Activated CD8-positive, alpha-beta memory T cell treated with anti-CD3 and anti-CD28 coated beads for 4 hours (primary cell): ENCODE measurements at places on chromosomes 11 and 22.

DNA sequence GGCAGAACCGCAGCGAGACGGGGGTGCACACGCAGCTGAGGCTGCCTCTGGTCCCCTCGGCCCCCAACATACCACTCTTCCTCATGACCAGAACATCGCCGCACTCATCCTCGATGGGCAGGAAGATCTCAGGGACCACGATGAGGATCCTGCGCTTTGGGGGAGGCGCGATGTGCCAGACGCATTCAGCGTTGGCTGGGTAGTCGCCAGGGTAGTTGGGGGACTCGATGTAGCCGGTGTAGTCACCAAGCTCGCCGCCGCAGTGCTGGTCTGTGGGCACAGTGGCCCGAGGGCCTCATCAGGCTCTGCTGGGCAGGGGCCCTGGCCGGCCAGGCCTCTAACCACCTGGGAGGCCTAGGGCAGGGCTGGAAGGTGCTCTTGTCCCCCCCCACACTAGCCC is 23.0 kb upstream of the TTLL12 start:
- no peak for DNase-seq

GRCh38 chr11:123601136-123601535 is 53.3 kb downstream of the SCN3B start:
- no peak for DNase-seq

DNA sequence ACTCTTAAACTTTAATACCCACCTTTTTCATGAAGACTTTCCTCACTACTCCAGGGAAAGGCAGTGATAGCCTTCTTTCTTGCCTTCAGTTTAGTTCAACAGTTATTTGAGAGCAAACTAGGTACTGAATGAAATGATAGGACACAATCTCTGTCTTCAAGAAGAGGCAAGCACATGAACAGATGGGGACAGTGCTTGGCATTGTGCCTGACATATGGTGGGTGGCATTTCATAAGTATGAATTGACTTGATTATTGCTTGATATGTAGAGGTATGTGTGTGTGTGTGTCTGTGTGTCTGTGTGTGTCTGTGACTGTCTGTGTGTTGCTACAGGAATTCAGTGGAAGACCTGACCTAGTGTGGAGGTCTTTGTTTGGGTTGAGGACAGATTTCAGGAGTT is 504.1 kb downstream of the NELL1 start:
- DNase-seq: no peak

GRCh38 chr11:118175993-118176777 is at the start of gene SCN2B:
TSS of gene SCN2B (minus strand) at chr11:118176639. CDS start at chr11:118176431, 208 bp downstream.
- DNase-seq: no peak

GRCh38 chr11:44766112-44766971 is 39.6 kb downstream of the TSPAN18 start:
- DNase-seq: no peak

DNA sequence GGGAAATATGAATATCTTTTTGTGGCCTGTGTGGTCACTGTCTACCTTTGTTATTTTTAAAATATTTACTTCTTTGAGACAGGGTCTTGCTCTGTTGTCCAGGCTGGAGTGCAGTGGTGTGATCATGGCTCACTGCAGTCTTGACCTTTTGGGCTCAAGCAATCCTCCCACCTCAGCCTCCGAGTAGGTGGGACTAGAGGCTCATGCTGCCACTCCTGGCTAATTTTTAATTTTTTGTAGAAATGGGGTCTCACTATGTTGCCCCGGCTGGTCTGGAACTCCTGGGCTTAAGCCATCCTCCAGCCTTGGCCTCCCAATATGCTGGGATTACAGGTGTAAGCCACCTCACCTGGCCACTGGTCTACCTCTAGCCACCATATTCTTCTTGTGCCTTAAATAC is 3.5 kb upstream of the EIF3D start:
- no peak for DNase-seq

DNA sequence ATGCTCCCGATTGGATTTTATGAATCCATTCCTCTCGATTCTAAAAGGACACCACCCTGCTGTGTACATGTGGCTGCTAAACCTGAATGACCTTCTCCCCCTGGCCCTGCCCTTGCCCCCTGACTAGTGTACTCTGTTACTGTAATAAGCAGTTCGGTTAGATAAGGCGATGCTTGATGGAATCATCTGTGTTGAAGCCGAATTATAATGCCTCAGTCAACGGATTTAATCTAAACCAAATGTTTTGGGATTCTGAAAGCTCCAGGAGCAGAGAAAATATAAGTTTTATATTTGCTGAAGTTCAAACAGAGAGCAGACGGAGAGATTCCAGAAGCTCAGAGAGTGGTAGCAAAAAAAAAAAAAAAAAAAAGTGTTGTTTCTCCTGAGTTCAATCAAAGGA is 275.4 kb upstream of the MPPED2 start:
- no peak for DNase-seq

GRCh38 chr11:20013346-20014066 is 146.8 kb downstream of the DBX1 start:
- no peak for DNase-seq

GRCh38 chr11:80349997-80350396 is 909.2 kb upstream of the TENM4 start:
- DNase-seq: no peak

DNA sequence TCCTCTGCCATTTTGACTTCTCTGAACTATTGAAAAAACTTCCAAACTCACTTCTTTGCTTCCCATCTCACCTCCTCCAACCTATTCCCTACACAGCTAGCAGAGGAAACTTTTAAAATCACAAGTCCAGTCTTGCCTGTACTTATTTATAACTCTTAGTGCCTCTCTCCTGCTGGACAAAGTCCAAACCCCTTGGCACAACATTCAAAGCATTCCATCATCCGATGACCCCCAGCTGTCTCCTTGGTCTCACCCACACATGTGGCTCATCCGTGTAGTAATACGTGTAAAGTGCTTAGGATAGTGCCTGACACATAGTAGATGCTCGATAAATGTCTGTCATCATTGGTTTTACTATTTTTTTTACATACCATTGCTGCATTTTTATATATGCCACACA is 101.4 kb downstream of the PARVA start:
- no peak for DNase-seq

GRCh38 chr11:62190011-62190410 is at the start of gene SCGB1D1:
TSS of gene SCGB1D1 (plus strand) at chr11:62190216. CDS start at chr11:62190285, 69 bp downstream.
- DNase-seq: no peak

- no peak for DNase-seq
Observed at GRCh38 chr11:116910847-116911246, 73.4 kb upstream of the APOA1 start.

DNA sequence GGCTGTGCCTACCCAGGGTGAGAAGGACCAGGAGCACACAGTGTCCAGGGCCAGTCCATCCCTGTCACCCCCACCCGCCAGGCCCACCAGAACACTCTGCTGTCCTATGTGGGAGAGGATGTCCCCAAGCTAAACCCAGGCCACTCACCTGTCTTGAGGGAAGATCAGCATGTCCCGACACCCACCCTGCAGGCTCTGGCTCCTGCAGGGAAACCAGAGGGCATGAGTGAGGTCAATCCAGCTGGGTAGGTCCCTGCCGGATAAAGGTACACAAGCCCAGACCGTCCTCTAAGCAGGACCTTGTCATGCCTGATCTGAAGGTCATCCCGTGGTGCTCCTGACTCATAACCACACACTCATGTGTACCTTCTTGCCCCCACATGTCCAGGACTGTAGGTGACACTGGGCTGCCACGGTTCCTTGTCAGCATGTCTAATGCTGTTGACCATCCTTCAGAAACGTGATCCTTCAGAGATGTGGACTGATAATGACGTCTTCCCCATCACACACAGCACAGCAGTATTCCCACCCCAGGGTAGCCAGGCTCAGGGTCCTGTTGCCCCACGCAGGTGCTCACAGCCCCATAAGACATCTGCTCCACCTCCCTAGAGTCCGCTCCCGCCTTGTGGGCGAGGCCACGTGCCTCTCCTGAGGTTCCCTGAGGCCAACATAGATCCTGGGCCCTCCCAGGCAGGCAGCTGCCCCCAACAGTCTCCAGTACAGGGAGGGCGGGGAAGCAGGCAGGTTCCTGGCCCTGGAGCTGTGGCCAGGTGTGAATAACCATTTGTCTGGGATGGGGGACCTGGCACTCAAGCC is 6.1 kb downstream of the ARVCF start:
- DNase-seq: no peak

GRCh38 chr11:114802878-114803277 is 124.6 kb downstream of the NXPE2 start:
- no peak for DNase-seq

GRCh38 chr11:82105331-82105998 is 628.2 kb downstream of the FAM181B start:
- no peak for DNase-seq

GRCh38 chr11:103344886-103345285 is 235.7 kb downstream of the DYNC2H1 start:
- no peak for DNase-seq

- no peak for DNase-seq
Observed at GRCh38 chr11:29255401-29255800, 761.4 kb downstream of the KCNA4 start.

DNA sequence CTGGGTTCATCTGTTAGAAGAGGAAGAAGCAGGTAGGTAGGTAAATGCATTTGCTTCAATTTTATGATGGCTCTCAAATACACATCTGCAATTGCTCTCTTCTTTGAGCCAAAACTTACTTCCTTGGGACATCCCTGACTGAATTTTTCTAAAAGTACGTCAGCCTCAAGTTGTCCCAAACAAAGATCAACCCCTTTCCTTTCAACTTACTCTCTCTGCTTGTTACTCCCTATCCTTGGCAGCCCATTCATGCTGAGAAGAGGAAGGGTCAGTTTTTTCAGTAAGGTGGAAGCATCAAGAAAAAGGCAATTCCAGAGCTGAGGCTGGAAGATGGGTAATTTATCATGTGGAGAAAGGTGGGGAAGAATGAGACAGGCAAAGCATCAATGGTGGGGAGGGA is 111.2 kb downstream of the LRRC32 start:
- DNase-seq: no peak

- no peak for DNase-seq
Observed at GRCh38 chr11:15710580-15711275, 596.0 kb downstream of the INSC start.

DNA sequence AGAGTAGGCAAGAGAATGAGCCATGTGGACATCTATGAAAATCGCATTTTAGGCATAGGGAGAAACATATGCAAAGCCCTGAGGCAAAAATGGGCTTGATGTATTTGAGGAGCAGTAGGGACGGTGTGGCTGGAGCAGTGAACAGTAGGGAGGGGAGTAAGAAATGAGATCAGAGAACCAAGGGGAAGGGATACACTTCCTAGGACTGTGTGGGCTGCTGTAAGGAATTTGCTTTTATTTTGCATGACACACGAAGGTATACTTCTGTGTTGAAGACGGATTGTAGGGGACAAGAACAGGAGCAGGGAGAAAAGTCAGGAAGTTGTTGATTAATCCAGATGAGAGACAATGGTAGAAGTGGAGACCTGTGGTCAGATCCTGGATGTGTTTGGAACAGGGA is 572.1 kb downstream of the JRKL start:
- no peak for DNase-seq

GRCh38 chr11:11016068-11016467 is 158.2 kb upstream of the ZBED5 start:
- no peak for DNase-seq

- DNase-seq: no peak
Observed at GRCh38 chr22:23181721-23182308, 1.5 kb downstream of the BCR start.

GRCh38 chr22:33952776-33953175 is 32.5 kb upstream of the LARGE1 start:
- DNase-seq: no peak

DNA sequence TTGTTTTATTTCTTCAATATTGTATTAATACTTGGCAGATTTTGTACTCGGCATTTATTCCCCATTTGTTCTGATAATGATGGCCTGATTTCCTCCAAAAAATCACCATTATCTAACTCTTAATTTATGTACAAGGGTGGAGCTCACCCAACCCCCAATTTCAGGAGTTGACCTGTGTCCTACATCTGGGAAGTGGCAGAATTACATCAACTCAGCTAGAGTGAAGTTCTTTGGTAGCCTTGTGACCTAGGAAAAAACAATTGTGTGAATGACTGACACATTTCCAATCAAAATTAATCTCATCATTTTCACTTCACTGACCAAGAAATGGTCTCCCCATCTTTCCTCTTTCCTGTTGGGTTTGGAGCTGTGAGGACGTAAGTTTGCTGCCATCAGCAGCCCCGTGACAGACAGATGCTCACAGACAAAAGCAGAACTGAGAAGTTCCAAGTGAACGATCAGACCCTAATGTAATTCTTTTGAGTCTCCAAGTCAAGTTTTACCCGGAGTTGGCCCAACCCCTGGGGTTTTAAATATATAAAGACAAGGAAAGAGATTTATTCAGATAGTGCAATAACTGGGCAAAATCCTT is 16.6 kb upstream of the MS4A6E start:
- DNase-seq: no peak

DNA sequence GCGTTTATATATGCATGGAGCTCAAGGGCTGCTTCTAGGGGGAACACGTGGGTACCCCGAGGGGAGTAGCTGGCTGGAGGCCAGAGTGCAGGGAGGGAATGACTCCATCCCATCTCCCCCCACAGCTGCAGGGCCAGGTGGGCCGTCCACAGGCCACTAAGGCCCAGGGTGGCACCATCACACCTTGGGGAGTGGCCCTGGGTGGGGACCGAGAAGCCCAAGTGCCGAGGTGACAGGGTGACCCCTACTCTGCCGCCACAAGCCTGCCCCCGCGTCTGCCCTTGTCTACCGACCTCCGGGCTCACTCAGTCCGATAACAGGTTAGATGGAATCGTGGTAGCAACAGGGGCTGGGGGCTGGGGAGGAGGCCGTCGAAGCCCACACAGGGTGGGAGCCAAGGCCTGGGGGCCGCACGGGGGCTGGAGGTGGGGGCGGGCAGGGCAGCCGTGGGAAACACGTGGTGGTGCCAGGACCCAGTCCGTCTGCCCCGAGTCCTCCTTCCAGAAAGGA is 125.7 kb downstream of the KCNQ1OT1 start:
- no peak for DNase-seq

- no peak for DNase-seq
Observed at GRCh38 chr11:112150517-112150916, 13.4 kb downstream of the IL18 start.

DNA sequence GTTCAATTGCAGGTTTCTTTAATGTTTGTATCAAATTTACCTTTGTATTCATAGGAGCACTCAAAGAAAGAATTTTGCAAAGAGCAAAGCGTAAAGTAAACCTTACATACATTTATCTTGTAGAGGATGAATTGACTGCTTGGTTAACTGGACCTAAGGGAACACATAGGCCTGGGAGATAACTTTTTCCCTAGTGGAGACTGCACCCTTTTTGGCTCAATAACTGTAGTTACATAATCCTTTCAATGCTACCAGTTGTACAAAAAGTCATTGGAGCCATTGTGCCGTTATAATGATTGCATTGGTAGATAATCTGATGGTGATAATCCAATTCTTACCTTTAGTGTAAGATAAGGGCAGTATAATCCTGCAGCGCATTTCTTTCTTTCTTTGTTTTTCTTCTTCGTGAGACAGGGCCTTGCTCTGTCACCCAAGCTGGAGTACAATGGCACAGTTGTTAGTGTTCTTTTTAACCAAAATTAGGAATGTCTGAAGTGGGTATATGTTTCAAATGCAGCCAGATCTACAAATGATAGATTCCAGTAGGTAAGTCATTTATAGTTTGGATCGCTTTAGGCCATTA is 18.3 kb downstream of the ATG13 start:
- DNase-seq: no peak
